ENCODE measurements at places on chromosomes 12 and 14.

- peak; percentile 22 for DNase-seq
Observed at GRCh38 chr14:30443368-30444007, 115.5 kb upstream of the G2E3 start.

- DNase-seq = no peak
Observed at GRCh38 chr12:2922329-2922728, 31.6 kb downstream of the TULP3 start.

DNA sequence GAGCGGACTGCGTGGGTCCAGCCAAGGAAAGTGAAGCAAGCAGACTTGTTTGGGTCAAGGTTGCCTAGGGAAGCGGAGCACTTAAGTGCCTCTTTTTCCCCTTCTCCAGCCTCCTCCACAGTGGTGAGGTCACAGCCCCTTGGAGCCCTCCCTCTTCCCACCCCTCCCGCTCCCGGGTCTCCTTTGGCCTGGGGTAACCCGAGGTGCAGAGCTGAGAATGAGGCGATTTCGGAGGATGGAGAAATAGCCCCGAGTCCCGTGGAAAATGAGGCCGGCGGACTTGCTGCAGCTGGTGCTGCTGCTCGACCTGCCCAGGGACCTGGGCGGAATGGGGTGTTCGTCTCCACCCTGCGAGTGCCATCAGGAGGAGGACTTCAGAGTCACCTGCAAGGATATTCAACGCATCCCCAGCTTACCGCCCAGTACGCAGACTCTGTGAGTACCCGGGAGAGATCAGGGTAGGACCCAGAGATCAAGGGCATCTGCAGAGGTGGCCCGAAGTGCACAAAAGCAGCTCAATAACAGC lies at the start of gene TSHR:
Gene TSHR (plus strand): TSS at position 206 of the 526 bp plus-strand sequence. CDS start 60 bp downstream, at position 266.
- no peak for DNase-seq

DNA sequence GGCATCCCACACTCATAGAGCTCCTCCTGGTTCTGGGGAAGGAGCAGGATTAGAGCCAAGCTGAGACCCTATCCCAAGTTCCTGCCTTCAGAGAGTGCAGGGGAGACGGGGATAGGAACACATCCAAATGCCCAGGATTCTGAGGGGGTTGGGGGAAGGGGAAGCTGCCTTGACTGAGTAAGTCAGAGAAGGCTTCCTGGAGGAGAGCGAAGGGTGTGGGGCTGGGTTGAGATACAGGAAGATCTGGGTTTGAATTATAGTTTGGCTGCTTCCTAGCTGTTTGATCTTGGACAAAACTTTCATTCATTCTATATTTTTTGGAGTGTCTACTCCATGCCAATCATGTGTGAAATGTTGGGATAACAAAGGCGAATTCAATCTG lies 8.0 kb upstream of the AQP2 start:
- no peak for DNase-seq

DNA sequence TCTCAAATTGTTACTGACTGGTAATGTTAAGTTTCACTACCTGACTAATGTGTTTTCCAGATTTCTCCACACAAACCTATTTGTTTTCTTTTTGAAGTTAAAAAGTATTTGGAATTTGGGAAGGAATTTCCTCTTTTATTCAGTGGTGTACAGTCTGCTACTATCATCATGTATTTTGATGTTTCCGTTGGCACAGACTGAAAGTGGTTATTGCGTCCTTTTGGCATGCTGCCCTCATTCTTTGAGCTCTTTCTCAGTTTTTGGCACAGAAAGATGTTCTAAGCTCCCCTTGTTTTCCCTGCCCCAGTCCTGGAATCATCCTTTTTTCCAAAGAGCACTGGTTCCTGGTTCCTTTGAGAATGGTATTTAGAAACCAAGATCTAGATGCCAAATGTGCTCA lies 31.4 kb upstream of the RTRAF start:
- DNase-seq = no peak

DNA sequence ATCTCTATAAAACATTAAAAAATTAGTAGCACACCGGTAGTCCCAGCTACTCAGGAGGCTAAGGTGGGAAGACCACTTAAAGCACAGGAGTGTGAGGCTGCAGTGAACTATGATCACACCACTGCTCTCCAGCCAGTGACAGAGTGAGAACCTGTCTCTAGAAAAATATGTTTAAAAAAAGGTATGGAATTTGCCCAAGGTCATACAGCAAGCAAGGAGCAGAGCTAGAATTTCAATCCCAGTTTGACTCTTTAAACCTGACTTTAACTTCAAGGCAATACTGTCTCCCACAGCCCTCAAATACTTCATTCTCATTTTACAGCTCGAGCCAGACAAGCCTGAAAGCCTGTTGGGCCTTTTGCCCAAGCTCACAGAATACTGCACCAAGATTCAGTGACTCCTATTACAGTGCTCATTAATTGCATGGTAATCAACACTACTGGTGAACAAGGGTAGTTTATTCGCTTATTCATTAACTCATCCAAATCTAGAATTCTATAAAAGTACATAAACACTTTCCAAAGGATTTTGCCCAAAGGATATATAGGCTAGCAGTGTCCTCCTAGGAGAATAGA lies 8.0 kb downstream of the HECTD4 start:
- DNase-seq = no peak

- DNase-seq = no peak
Observed at GRCh38 chr12:65534238-65534841, 255.9 kb downstream of the MSRB3 start.

GRCh38 chr12:104285740-104286515 lies 17.6 kb upstream of the EID3 start:
- DNase-seq = peak; percentile 54

DNA sequence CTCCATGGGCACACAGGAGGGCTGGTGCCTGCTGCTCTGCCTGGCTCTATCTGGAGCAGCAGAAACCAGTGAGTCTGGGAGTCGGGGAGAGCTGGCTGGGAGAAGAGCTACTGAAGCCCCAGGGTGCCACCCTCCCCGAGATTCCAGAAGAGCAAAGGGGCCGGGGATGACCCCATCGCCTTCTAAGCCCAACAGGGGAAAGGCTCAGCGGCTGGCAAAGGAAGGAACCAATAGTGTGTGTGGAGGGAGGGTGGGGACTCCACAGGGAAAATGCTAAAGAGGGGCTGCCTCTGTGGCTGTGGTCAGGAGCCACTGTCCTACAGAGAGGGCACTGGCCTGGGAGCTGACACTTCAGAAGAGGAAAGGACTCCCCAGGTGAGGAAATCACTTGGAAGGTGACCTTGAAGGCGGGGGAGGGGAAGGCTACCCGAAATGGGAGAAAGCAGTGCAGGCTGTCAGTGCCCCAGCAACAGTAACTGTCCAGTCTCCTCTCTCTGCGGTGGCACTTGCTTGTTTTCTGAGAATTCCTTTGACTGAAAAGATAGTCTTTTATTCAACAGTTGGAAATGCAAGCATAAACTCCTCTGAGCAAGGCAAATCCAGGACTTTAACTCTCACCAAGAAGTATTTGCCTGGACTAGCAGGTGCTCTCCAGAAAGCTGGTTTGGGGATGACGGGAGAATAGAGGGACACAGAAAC lies 552 bp downstream of the TAPBPL start:
- DNase-seq = peak; percentile 45

DNA sequence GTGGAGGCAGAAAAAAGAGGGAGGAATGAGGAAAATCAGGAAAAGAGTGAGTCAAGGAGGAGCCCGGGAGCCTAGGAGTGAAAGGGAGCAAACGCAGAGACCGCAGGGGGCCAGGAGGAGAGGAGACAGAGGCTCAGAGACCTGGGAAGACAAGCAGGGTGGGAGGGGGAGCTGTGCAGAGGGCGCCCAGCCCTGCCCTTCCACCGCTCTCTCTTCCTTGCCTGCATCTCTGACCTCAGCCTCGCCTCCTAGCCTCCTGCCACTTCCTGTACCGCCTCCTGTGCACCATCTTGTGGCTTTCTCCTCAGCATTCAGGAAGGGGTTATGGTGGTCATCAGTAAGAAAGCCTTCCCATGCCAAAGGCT lies 1.3 kb downstream of the CLSTN3 start:
- peak; percentile 28 for DNase-seq

DNA sequence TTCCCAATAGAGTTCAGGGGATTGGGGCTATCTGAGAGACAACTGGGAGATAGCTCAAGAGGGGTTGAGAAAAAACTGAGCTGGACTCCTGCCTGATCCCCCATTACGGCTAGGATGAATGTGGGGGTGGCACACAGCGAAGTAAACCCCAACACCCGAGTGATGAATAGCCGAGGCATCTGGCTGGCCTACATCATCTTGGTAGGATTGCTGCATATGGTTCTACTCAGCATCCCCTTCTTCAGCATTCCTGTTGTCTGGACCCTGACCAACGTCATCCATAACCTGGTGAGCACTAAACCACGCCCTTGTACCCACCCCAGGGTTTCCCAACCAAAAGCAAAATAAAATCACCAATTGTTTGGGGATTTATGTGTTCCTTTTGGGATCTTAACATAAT lies 1.0 kb downstream of the ORMDL2 start:
- DNase-seq = no peak
